Sigmoid colon (tissue), 7 donors: ENCODE measurements at places on chromosomes 7 and 10. TPM values are rescaled to one million over a fixed set of nuclear protein-coding genes. Genes with fewer than 3 reads are reported as not detected.

The ASB15 gene
- not detected for total RNA-seq

- no peak overlapping the region for H3K4me3 ChIP-seq
- H3K27me3 ChIP-seq, result no peaks in the 10 kb centered on the region
- peaks cover 17% of the 10 kb centered on the region for H3K4me1 ChIP-seq
- DNase-seq, result no peak
These were observed 852.0 kb upstream of the PHF14 start for GRCh38 chr7:10121631-10122030.

- H3K4me1 ChIP-seq, result peaks cover 5% of the 10 kb centered on the region
- peak overlapping the region; percentile 8 for H3K4me3 ChIP-seq
- peak; percentile 84 for DNase-seq
- H3K27ac ChIP-seq, result no peak overlapping the region
- no peaks in the 10 kb centered on the region for H3K36me3 ChIP-seq
These were observed 145.5 kb downstream of the FANK1 start for GRCh38 chr10:126041804-126042231.

GRCh38 chr10:103724771-103725170, 130.6 kb downstream of the SH3PXD2A start:
- peaks cover 12% of the 10 kb centered on the region for H3K4me1 ChIP-seq
- H3K36me3 ChIP-seq, result no peaks in the 10 kb centered on the region
- no peak overlapping the region for H3K4me3 ChIP-seq

The FMC1 gene
- 28.3 TPM for total RNA-seq

The TAS2R41 gene
- total RNA-seq, result not detected

The SLC39A12 gene
- total RNA-seq, result 0.14 TPM

DNA sequence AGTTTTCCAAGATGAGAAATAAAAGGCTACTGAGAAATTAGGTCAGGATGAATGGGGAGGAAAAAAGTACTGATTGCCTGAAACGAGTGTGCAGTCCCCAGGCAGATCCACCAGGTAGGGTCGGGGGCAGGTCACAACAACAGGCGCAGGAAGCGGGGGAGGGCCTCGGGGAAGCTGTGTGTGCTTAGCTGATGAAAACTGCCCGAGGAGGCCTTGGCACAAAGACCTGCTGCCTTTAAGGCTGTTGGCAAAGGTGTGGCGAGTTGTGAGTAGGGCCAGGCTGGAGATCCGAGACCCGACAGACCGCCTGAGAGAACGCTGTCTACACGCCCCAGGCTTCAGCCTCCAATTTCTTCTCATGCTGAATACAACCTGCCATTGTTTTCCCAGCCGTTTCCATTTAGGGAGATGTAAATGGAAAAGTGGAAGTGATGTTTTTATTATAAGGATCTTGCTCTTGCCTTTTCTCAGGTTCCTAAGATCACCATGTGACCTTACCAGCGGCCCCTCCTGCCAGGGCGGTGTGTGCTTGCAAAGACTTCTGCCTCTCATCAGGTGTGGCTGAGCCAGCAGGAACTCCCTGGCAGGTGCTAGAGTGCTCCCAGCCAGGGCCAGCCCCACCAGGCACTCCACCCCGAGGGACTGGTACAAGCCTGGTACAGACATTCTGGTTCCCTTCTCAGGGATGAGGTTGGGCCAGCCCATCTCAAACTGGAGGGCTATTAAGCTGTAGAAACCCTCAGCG, 60.8 kb downstream of the DLG5 start:
- H3K36me3 ChIP-seq, result peaks cover 7% of the 10 kb centered on the region
- no peak for DNase-seq
- H3K4me3 ChIP-seq, result no peak overlapping the region
- H3K4me1 ChIP-seq, result peaks cover 83% of the 10 kb centered on the region

The MTURN gene
- 102 TPM for total RNA-seq

- no peak for DNase-seq
- no peaks in the 10 kb centered on the region for H3K36me3 ChIP-seq
- H3K4me1 ChIP-seq, result peaks cover 15% of the 10 kb centered on the region
- H3K27ac ChIP-seq, result peak overlapping the region; percentile 0
- H3K27me3 ChIP-seq, result no peaks in the 10 kb centered on the region
These were observed 87.0 kb downstream of the AUTS2 start for GRCh38 chr7:69685293-69685631.

The HOXA1 gene
- total RNA-seq, result 0.82 TPM

DNA sequence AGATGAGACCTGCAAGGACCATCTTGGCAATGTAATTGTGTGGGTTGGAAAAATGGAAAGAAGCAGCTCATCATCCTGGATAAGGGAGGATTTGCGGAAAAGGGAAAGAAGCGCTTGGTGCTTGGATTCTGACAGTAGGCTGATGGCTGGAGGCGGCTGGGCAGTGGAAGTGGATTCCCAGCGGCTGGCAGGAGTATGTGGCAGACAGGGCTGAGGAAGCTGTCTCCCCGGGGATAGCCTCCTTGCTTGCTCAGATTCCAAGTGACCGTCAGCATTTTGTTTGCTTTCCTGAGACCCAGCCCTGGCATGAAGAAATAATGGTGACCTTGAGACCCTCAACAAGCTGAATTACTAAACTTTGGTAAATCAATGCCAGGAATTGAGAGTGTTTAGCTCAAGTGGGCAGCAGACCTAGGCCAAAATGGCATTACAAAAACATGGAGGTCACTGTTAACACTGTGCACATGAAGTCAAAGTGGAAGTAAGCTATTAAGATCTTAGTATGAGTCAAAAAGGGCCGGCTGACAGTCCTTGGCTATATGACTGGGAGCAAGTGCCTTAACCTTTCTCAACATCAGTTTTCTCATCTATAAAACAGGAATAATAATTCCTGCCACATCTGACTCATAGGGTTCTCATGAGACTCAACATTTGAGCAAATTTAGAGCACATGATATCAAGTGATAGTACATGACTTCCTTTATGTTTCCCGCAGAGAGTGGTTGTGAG, 21.3 kb downstream of the SLC25A28 start:
- no peak for DNase-seq
- H3K36me3 ChIP-seq, result no peaks in the 10 kb centered on the region
- no peaks in the 10 kb centered on the region for H3K4me1 ChIP-seq
- H3K27ac ChIP-seq, result no peak overlapping the region

The CPVL gene
- total RNA-seq, result 23.7 TPM

- no peak overlapping the region for H3K4me3 ChIP-seq
- peaks cover 3% of the 10 kb centered on the region for H3K4me1 ChIP-seq
- DNase-seq, result no peak
- no peaks in the 10 kb centered on the region for H3K27me3 ChIP-seq
- H3K27ac ChIP-seq, result no peak overlapping the region
- H3K36me3 ChIP-seq, result no peaks in the 10 kb centered on the region
These were observed 95.3 kb upstream of the CYP26C1 start for GRCh38 chr10:92965314-92965713.

- DNase-seq, result no peak
- H3K4me1 ChIP-seq, result no peaks in the 10 kb centered on the region
- no peaks in the 10 kb centered on the region for H3K27me3 ChIP-seq
- H3K27ac ChIP-seq, result no peak overlapping the region
- no peak overlapping the region for H3K4me3 ChIP-seq
- H3K36me3 ChIP-seq, result no peaks in the 10 kb centered on the region
These were observed 208.6 kb downstream of the SKAP2 start for GRCh38 chr7:26655781-26656180.

DNA sequence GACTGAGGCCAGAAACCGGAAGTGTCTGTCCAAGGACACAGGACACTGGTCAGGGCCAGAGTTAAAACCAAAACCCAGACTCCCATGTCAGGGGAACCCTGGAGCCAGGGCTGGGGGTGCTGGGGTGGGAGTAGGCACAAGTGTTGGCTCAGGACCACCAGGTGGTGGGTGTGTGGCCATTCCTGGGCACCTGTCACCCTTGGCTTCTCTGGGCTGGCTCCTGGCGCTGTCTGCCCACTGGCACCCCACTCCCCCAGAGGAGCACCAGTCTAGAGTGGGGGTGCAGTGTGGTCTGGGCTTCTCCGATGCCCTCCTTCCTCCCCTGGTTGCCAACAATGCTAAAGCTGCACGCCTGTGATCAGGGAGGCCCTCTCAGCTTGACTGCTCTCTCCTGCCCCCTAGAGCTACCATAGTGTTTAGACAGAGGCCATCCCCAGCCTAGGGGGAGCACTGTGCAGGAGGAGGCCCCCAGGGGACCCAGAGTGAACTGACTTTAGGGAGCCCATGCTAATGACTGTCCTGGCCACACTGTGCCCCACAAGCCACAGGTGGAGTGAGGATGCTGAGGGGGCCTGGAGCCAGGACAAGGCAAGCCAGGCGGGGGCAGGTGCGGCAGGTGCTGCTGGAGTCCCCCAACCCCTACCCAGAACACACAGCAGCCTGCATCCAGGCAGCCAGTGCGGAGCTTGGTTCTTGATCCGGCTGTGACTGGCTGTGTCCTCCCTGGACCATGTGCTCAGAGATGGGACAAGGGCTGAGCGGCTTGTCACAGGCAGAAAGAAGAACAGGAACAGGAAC, 11.0 kb downstream of the RASGEF1A start:
- no peaks in the 10 kb centered on the region for H3K36me3 ChIP-seq
- DNase-seq, result no peak
- H3K27me3 ChIP-seq, result no peaks in the 10 kb centered on the region
- H3K27ac ChIP-seq, result no peak overlapping the region

DNA sequence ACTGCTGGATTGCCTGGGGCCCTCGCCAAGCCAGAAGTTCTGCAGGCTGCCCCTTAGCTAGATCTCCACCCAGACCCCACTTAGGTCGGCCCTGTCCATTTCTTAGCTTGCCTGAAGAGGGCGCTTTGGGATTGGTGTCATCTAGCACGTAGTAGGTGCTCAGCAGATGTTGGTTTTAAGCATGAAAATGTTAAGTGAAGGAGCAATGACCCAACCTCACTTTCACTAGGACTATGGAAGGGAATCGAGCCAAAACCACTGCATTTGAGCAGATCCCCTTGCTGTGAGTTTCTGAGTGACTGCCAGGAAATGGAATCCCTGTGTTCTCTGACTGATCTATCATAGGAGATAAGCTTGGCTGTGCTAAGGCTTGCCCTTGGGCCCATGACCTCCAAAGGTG, 131.7 kb upstream of the EEPD1 start:
- no peak overlapping the region for H3K27ac ChIP-seq
- no peaks in the 10 kb centered on the region for H3K36me3 ChIP-seq
- H3K27me3 ChIP-seq, result no peaks in the 10 kb centered on the region
- DNase-seq, result no peak
- H3K4me1 ChIP-seq, result no peaks in the 10 kb centered on the region

The GARIN1A gene
- 0.49 TPM for total RNA-seq

- H3K36me3 ChIP-seq, result no peaks in the 10 kb centered on the region
- no peak overlapping the region for H3K4me3 ChIP-seq
- H3K4me1 ChIP-seq, result no peaks in the 10 kb centered on the region
These were observed 29.7 kb downstream of the RAMP3 start for GRCh38 chr7:45187089-45187945.

DNA sequence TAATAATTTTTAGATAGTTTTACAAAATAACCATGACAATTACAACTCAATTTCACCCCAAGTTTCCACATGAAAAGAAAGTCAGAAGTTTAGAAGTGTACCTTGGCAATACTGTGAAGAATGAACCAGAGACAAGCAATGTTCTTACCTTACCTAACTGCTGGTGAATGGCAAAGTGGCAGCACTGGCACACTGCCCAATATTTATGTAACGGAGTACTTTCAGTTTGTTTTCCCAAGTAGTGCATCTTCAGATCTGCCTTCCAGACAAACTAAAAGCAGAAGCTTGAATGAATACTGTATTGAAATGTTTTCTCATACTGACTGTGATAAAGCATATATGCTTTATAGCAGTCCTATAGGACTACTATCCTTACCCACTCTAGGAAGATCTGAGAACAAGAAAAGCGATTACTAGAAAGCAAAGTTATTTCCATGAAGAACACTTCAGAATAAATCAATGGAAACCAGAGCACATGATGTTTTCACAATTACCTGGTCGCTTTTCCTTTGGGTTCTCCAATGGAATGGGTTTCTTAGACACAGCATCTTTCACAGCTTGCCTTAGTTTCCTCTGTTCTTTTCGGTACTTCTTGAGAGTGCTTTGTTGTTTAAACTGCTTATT, 1.5 kb downstream of the NOC3L start:
- DNase-seq, result no peak
- no peak overlapping the region for H3K27ac ChIP-seq
- peaks cover 23% of the 10 kb centered on the region for H3K4me1 ChIP-seq
- peak overlapping the region; percentile 74 for H3K4me3 ChIP-seq
- no peaks in the 10 kb centered on the region for H3K27me3 ChIP-seq

DNA sequence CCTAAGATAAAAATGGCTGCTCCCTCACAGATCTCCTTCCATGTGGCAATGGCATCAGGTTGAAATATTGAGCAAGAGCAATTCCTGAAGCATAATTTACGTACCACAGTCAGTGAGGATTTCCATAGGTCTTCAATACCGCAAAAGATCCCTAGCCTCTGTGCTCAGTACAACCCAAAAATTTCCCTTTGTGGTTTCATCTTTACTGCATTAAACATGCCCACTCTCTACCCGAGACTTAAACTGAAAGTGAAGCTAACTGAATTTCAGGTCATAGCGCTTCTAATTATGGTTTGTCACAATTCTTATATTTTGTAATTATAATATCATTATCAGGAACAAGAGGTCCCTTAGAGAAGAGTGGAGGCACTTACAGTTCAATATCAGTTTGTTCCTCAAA, 1071.1 kb downstream of the XPNPEP1 start:
- H3K4me1 ChIP-seq, result no peaks in the 10 kb centered on the region
- H3K27me3 ChIP-seq, result no peaks in the 10 kb centered on the region
- H3K27ac ChIP-seq, result no peak overlapping the region
- H3K4me3 ChIP-seq, result no peak overlapping the region
- DNase-seq, result no peak

The TMEM139 gene
- total RNA-seq, result not detected
